ENCODE measurements at places on chromosomes 11 and 22.

- DNase-seq = no peak
Measured at GRCh38 chr11:68867066-68867465, 25.4 kb upstream of the CPT1A start.

DNA sequence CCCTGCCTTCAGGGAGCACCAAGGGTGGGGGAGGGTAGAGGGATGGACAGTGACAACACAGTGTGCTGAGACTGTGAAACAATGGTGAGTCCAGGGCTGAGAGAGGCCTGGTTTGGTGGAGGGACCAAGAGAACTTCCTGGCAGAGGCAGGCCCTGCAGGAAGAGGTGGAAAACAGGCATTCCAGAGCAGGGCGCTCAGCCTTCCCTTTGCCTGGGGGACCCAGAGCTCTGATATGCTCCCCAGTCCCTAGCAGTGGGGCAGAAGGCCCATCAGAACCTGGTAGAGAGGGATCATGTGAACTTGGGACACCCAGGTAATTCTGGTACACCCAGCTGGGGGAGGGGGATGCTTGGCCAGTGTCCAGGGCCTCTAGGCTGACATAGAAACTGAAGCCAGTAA is 17.2 kb upstream of the UVRAG start:
- no peak for DNase-seq

DNA sequence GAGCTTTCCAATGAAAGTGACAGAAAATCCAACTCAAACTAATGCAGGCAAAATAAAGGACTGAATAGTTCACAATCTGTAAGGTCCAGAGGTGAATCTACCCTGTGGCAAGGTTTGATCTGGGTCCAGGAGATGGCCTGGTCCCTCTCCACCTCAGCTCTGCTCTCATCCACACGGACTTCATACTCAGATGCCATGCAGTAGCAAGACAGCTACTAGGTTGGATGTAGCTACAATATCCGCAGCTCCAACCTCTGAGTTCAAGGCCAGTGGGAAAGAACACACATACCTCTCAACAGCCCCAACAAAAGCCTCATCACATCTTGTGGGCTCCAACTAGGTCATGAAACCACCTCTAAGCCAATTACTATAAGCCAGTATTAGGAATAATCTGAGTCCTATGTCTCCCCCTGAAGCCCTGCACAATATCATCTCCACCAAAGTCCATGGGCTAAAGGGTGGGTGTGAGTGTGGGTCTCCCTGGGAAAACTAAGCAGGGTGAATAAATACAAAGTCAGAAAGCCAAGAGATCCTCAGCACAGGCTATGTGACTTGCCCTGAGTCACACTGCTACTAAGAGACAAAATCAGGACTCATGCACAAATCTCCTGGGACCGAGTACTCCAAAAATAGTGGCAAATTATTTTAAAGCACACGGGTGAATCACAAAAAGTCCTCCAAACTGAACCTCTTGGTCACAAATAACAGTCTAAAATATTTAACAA is 78.8 kb downstream of the LARGE1 start:
- DNase-seq = no peak

DNA sequence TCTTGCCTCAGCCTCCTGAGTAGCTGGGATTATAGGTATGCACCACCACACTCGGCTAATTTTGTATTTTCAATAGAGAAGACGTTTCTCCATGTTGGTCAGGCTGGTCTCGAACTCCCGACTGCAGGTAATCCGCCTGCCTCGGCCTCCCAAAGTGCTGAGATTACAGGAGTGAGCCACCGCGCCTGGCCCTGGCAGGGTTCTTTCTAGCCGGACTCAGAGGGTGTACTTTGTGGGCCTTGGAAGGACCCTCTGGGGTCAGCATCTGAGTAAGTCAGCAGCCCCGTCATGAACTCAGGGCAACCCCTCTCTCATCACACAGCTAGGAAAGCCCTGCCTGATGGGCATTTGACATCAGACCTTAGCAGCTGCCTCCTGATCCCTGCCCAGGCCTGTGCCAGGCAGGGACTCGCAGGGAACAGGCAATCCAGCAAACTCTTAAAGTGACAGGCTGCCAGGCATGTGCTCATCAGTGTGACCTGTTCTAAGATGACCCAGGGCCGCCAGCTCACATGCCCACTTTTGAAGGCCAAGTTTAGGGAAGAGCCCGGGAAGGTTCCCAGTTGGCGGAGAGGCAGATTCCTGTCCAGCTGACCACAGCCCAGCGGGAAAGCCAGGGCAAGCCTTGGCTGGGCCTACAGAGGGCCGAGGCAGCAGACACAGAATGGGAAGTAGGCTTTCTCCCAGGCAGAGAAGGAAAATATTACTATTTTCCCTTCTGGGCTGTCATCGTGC is 92.9 kb downstream of the MORC2 start:
- DNase-seq = no peak

DNA sequence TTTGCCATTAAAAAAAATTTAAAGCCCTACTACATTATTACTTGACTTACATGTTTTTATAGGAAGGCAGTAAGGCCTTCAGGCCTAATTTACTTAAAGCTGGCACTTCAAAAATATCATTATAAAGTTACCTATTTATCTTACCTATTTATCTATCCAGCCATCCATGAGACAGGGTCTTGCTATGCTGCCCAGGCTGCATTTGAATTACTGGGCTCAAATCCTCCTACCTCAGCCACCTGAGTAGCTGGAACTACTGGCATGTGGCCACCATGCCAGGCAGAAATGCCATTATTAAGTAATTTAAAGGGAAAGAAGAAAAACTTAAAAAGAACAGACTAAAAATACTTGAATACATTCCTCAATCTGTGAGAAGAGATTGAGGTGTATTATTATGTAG is 60.3 kb upstream of the CLNS1A start:
- no peak for DNase-seq
